Stimulated activated CD4-positive, alpha-beta T cell treated with anti-CD3 and anti-CD28 coated beads, Interleukin-4, amount 100 ng/mL, for 48 hours (primary cell): ENCODE measurements at places on chromosomes 7 and 10.

DNA sequence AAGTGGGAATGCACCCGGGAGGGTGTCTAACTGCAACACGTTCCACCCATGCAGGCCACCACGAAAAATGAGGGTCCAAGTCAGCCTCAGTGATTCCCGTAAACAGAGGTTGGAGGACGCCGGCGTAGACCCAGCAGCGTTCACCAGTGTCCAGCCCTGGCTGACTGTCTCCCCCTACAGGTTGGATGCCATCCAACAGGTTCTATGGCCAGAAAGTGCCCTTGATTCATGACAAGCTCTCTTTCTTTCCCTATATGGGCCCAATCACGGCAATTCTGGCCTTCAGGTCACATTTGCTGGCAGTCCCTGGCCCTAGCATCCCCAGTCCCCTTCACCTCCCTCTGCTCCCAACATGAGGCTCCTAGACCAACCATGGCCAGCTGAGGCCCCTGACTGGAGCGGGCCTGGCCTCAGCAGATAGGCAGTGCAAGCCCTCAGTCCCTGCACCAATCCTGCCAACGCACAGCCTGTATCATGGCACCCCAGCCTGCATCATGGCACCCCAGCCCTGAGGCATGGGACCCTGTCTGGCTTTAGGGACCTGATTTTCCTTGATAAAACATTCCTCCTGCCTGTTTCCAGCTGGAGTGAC is 227.4 kb downstream of the GRID1 start:
- DNase-seq, result peak; percentile 19

DNA sequence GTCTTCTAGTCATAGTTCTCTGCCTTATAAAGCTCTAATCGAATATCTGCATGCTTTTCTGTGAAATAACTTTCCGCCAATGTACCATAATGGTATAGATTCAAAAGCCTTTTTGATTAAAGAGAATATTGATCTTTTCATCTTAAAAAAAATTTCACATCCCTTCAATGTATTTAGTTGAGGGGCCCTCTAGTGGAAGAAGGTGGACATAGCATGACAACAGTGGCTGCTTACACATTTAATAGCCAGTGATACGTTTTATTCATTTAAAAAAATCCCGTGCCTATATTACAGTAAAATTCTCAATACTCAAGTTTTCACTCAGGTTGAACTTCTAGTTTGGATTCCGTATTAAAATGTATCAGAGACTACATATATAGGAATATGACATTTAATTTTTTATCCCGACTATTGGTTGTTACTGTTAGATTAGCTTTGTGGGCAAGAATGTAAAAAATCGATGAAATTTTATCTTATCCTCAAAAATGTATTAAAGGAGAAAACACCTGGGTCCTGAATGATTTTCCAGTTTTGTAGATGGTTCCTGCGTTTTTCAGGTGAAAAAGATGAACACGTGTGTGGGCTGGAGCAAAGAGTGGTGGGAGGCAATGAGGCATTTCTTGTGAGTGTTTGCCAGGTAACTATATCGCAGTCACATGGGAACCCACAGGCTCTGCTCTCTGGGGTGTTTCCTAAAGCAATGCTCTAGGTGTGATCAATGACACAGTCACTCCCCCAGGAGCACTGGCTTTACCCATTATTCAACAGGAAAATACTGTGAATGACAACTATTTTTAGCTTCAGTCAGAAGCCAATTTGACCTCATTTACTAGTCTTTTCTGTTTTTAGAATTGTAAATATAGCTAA is 24.1 kb upstream of the PNLIP start:
- DNase-seq, result peak; percentile 12

- DNase-seq, result no peak
Observed at GRCh38 chr7:104431930-104432329, 103.5 kb downstream of the LHFPL3 start.

- no peak for DNase-seq
Observed at GRCh38 chr7:51351661-51352060, 35.1 kb upstream of the COBL start.

DNA sequence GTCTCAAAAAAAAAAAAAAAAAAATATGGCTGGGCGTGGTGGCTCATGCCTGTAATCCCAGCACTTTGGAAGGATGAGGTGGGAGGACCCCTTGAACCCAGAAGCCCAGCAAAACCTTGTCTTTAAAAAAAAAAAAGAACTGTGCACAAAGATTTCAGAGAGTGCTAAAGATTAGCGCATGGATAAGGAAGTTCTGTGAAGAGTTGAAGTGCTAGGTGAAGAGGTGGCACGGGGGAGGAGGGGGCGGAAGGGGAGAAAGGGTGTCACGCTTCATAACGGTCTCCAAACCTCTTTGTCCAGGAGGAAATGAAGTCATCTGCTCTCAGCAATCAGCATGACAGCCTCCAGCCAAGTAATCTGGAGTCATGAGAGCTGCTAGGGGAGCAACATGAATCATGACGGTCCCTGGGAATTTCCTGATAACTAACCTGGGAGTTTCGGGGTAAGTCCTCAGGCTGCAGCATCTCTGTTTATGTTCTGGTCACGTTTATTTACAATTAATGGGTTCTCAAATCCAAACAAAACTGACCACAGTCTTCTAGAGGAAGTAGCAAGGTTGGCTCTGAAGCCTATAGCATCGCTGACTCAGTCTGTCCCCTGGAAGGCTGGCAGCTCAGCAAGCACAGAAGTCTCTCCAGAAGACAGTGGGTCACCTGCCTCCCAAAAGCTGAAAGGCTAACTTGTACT is 1.9 kb upstream of the PLAU start:
- peak; percentile 48 for DNase-seq

GRCh38 chr7:26090927-26091519 is 61.0 kb upstream of the NFE2L3 start:
- no peak for DNase-seq

GRCh38 chr10:72019085-72019876 is 55.1 kb downstream of the CHST3 start:
- no peak for DNase-seq

- DNase-seq, result peak; percentile 19
Observed at GRCh38 chr10:91251430-91252056, 31.1 kb downstream of the PCGF5 start.

DNA sequence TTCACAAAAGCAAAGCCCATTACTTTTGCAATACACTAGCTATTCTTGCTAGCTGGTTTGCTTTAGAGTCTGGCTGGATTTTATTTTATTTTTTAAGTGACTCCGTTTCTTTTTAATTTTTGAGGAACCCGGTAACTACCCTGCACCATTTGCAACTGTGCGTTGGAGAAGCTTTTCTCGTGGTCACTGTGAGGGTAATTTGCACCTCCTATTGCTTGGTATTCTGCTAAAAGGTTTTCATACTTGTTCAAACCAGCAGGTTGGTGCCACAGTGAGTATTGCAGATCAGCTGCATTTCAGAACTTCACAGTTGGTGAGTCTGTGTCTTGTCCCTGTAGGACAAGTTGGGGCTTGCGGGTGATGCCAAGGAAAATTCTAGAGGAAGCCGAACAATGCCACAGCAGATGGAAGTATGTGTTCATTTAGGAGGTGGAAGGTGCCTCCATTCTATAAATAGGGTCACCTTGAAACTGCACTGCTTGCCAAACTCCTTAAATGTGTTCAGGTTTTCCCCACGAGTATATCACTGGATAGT is 3.9 kb upstream of the NMT2 start:
- no peak for DNase-seq

- DNase-seq, result no peak
Observed at GRCh38 chr7:7675686-7676085, 35.1 kb downstream of the UMAD1 start.

DNA sequence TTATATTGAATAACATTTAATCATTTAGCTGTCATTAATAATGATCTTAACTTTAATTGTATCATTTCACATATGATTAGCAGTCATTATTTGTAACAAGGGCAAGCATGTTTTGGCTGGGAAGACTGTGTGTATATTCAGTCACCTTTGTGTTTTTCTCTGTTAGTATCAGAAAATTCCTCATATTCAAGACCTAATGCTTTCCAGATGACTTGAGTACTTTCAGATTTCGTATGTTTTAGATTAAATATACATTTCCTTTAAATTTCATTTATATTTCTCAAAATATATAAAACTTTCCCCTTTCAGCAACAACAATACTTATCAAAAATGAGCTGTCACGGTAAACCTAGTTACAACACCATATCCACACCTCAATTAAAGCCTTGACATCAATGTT is 6.3 kb upstream of the CACNA2D1 start:
- DNase-seq, result no peak

DNA sequence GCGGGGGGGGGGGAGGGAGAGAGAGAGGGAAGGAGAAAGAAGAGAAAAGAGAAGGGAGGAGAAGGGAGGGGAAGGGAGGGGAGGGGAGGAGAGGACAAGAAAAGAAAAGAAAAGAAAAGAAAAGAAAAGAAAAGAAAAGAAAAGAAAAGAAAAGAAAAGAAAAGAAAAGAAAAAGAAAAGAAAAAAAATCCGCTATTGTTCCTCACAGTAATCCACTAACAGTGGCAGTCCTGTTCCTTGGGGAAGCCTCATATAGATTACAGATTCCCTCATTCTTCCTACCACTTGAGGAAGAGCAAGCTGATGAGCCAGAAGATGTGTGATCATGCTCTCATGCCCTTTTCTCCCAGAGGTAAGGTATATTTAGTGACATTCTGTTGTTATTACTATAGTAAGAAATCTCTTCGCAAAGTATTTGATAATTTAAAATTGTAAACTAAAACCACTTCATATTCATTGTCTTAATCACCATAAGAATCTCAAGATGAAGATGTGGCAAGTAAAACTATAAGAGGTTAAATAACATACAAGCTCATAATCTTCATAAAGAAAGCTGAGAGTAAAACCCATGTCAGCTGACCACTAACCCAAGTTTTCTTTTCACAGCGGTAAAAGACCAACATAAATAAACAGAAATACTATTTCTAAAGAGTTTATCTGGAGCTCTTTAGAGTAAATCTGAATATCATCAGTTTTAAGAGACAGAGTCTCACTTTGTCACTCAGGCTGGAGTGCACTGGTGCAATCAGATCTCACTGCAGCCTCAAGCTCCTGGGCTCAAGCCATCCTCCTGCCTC is 128.1 kb downstream of the JMJD1C start:
- no peak for DNase-seq

- DNase-seq, result no peak
Observed at GRCh38 chr7:105934572-105935185, 28.4 kb upstream of the CDHR3 start.

DNA sequence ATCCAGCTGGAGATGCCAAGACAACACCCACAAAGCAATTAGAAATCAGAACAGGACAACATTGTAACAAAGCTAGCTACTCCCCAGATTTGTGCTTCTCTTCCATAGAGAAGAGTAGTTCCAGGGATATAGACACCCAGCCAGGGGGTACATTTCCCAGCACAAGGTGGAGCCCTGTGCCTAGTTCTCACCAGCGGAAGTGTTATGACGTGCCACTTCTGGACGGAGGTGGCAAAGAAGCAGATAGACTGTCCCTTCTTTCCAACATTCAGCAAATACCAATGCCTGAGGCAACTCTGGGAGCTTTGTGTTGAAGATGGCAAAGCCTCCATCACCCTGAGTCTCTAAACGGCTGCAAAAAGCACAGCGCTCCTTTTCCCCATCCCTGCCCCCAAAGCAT is 23.4 kb upstream of the GSAP start:
- no peak for DNase-seq

GRCh38 chr10:11257440-11258090 is 239.9 kb downstream of the CELF2 start:
- no peak for DNase-seq

GRCh38 chr10:50580262-50580891 is 43.4 kb downstream of the SGMS1 start:
- no peak for DNase-seq
